ENCODE measurements at places on chromosomes 12 and 14. TPM values are rescaled to one million over a fixed set of nuclear protein-coding genes. Genes with fewer than 3 reads are reported as not detected.

DNA sequence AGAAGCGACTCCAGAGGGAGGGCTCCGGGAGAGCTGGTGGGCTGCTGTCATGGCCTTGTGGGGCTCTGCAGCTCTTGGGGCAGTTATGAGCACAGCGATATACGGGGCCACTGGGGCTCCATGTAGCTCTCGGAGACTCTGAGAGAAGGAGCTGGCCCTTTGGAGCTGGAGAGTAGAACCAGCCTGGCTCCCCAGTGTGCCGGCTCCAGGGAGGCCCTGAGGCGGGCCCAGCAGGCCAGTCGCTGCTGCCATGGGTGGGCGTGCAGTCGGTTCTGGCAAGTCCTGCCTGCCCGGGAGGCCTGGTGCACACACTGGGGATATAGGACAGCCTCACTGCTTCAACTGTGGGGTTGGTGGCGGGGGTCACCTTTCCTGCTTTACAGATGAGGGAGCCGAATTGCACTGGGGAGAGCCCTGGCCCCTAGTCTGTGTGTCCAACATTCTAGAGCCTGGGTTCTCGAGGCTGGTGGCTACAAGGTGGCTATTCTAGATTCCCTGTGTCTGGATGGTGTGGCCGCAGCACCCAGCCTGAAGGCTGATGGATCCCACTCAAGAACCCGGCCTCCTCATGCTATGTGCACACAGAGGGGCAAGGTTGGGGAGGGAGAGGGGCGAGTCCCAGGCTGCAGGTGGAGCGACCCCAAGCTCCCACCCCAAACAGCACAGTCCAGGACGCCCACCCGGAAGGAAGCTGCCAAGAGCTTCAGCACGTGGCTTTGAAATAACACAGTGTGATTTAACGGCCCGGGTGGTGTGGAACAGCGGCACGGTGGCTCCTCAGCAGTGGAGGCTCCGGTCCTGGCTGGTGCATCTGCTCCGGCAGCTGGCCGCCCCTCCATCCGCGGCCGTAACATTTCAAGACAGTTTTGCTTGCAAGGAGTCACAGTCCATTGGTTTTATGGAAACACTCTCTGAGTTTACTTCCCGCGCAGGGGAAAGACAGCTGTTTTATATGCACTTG, 188.3 kb upstream of the C14orf180 start:
- H3K4me1 ChIP-seq = peaks cover 63% of the 10 kb centered on the region
- H3K27ac ChIP-seq = peak overlapping the region; percentile 89
- no peak for DNase-seq
- H3K27me3 ChIP-seq = no peaks in the 10 kb centered on the region
- peak overlapping the region; percentile 38 for H3K4me3 ChIP-seq

DNA sequence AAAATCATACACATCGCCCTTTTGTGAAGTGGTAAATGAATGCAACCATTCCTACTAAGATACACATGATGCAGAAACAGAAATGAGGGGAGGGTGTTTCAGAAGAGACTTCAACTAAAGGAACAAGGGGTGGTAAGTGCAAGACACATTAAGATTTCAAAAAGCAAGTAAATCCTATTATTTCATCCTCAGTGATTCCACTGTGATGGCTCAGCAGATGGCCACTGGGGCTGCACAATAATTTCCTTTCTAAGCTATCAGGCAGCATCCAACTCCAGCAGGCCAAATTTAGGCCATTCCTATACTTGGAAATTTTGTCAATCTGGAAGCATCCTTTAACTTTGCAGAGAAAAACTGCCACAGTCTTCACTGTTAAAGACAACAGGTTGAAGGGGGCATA, 272.4 kb downstream of the NELL2 start:
- peaks cover 31% of the 10 kb centered on the region for H3K36me3 ChIP-seq
- no peaks in the 10 kb centered on the region for H3K4me1 ChIP-seq
- H3K27ac ChIP-seq = no peak overlapping the region
- no peak for DNase-seq

DNA sequence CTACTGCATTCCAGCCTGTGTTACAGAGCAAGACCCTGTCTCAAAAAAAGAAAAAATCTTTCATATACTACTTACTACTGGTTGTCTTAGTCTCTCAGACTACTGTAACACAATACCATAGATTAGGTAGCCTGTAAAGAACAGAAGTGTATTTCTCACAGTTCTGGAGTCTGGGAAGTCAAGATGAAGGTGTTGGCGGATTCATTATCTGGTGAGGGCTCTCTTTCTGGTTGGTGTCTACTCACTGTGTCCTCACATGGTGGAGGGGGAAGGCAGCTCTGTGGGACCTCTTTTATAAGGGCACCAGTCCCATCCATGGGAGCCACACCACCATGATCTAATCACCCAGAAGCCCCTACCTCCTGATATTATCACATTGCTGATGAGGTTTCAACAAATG, 14.4 kb downstream of the WDR20 start:
- H3K4me1 ChIP-seq = peaks cover 5% of the 10 kb centered on the region
- DNase-seq = no peak
- no peak overlapping the region for H3K4me3 ChIP-seq
- H3K27ac ChIP-seq = no peak overlapping the region

DNA sequence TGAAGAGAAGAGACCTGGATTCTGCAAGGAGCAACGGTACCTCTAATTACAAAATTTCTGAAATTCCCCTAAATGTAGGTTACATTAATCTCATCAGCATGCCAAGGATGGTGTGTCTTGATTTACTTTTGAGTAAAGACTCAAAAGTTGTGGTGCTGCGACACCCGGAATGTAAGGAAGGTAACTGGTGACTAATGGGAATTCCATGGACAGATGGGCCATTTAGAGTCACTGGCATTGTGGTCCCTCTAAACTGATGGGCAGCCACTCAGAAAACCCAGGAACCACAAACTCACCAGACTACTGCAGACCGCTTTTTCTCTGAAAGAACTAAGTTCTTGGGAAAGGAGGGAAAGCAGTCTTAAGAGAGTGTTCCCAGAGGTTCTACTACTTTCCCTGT, 32.8 kb downstream of the GRIN2B start:
- no peak overlapping the region for H3K4me3 ChIP-seq
- no peak overlapping the region for H3K27ac ChIP-seq
- no peaks in the 10 kb centered on the region for H3K4me1 ChIP-seq
- H3K27me3 ChIP-seq = no peaks in the 10 kb centered on the region
- no peaks in the 10 kb centered on the region for H3K36me3 ChIP-seq
- DNase-seq = no peak

Gene PRR4
- total RNA-seq = 1.3 TPM

- no peaks in the 10 kb centered on the region for H3K36me3 ChIP-seq
- H3K27ac ChIP-seq = no peak overlapping the region
- H3K4me1 ChIP-seq = no peaks in the 10 kb centered on the region
- DNase-seq = no peak
Observed at GRCh38 chr12:57168058-57168457, 20.6 kb upstream of the LRP1-AS start.

Measured in activated CD8-positive, alpha-beta T cell treated with anti-CD3 and anti-CD28 coated beads, Interleukin-2, amount 10 ng/mL, durations not matched to agents 7 days and 5 days (primary cell).